Activated CD4-positive, alpha-beta memory T cell treated with anti-CD3 and anti-CD28 coated beads, Interleukin-2, amount 10 ng/mL, durations not matched to agents 7 days and 5 days (primary cell): ENCODE measurements at places on chromosomes 2 and 18. TPM values are rescaled to one million over a fixed set of nuclear protein-coding genes. Genes with fewer than 3 reads are reported as not detected.

DNA sequence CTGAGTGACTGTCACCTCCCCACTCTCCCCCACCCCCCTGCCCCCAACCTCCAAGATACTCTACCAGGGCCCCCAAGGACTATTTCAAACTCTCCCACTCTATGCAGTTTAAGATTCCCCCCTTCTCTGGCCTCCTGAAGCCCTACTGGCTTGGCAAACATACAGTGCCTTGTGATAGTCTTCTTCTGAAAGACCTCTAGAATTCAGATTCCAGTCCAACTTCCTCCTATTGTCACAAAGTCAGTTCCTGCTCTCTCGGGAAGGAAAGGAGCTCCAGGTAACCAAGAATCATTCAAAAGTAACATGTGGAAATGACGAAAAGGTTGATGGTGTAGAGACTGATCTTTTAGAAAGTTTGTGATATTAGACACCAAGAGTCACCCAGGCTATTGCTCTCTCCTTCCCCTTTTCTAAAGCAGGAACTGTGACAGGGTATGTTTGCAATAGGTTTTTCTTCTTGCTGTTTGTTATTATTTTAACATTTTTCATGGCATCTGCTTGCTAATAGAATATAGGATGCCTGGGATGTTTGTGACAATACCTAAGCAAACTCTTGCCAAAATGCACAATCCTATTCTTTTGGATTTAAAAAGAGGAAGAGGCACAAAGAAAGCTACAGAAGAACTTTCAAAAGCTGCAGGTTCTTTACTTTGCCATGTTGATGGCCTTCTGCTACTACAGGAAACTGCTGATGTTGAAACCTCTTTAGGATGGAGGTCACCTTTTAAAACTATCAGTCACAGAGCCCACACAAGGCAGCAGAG lies 93.5 kb upstream of the MGAT4A start:
- no peak for DNase-seq

DNA sequence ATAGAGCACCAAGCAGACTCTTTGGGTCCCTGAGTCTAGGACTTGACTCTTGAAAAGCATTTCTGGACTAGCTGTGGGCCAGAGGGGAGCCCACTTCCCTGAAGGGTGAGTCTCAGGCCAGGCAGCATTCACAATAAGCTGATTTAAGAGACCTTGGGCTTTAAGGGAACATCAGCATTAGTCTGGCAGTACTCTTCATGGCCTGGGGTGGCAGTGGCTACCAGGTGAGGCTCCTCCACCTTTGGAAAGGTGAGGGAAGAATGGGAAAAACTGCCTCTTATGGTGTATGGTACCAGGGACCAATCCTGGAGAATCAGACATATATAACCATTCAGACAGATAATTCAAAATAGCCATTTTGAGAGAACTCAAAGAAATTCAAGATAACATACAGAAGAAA lies 599.9 kb upstream of the POU3F3 start:
- DNase-seq, result no peak

GRCh38 chr2:176525086-176525485 lies 255.8 kb downstream of the MTX2 start:
- DNase-seq, result no peak

GRCh38 chr2:233115121-233115520 lies 55.0 kb downstream of the INPP5D start:
- DNase-seq, result no peak

DNA sequence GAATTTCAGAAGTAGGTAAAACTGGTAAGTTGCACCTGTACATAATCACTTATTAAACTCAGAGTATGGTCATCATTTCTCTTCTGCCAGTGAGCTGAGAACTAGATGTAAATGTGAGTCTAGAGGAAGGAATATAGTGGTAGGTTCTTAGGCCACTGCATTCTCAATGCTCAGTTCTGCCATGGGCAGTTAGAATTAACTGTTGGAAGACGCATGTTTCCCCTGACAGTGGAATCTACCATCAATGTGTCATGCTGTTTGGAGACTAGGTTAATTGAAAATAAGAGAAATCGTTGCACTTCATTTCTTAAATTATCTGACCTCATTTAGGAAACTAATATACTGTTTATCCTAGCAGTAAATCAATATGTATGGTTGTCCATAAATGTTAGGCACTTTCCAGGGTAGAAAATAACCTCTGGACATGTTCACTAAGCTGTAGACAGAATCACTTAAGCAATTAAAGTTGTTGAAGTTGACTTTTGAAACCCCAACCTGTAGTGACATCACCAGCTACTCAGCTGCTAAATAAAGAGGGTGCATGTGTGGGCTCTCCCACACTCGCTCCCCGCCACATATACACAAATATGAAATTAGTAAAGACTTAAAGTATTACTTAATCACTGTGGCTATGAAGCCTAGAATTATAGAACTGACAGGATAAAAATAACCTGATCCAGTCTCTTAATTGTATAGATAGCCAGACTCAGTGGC lies 91.5 kb upstream of the NOSTRIN start:
- DNase-seq, result no peak

- DNase-seq, result no peak
Measured at GRCh38 chr2:27931361-27931950, 40.9 kb downstream of the BABAM2 start.

DNA sequence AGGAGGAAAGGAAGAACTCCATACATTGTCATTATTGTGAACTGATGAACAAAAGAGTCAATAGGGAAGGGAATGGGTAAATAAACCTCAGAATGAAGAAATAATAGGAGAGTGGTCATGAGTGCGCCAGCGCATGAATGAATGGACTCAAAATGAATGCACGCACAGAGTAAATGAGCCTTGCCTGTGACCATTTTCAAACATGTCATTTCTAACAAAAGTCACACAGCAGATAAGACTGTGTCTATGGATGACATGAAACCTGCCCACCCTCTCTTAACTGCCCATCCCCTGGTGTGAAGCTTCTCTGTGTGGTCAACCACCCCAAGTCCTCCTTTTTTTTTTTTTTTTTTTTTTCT lies 121.1 kb upstream of the TEX51 start:
- no peak for DNase-seq

DNA sequence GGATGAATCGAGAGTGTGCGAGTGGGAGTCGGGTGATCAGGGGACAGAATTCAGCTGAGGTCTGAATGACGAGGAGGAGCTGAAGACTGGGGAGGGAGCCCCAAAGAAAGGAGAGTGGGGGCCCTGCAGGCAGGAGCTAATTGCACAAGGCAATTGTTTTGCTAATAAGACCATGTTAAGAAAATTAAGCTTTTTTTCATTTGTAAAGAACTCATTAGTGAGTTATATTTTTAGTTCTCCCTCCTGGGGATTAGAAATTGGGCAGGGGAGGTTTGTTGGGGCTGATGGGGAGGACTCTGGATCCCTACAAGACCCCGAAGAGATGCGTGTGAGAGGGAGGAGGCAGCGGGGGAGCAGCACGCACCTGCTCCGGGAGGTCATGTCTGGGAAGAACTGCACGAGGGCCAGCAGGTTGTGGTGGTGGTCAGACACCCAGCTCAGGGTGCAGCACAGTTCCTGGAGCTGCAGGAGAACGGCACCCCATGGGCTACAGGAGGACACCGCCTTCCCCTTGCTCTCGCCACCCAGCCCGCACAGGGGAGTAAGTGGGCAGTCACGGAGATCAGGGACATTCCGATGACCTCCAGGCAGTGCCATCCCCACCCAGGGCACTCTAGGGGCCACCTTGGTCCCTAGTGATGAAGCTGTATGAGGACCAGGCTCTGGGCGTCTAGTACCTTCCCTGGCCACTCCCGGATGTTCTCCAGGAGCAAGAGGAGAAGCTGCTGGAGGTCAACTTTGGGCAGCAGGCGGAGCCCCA lies 51.1 kb upstream of the SEMA4C start:
- no peak for DNase-seq

Gene MAIP1
- 17.9 TPM for total RNA-seq

Gene TRIM54
- not detected for total RNA-seq

DNA sequence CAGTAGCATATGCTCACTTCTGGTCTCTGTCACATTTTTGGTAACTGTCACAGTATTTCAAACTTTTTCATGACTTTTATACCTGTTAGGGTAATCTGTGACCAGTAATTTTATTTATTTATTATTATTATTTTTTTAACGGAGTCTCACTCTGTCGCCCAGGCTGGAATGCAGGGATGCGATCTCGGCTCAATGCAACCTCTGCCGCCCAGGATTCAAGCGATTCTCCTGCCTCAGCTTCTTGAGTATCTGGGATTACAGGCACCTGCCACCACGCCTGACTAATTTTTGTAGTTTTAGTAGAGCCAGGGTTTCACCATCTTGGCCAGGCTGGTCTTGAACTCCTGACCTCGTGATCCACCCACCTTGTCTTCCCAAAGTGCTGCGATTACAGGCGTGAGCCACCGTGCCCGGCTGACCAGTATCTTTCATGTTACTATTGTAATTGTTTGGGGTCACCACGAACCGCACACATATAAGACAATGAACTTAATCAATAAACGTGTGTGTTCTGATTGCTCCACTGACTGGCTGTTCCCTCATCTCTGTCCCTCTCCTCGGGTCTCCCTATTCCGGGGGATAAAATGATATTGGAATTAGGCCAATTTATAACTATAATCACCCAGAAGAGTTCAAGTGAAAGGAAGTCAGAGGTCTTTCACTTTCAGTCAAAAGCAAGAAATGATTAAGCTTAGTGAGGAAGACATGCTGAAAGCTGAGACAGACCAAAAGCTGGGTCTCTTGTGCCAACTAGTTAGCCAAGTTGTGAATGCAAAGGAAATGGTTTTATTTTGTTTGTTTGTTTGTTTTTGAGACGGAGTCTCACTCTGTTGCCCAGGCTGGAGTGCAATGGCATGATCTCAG lies 22.9 kb downstream of the TGIF1 start:
- DNase-seq, result no peak

DNA sequence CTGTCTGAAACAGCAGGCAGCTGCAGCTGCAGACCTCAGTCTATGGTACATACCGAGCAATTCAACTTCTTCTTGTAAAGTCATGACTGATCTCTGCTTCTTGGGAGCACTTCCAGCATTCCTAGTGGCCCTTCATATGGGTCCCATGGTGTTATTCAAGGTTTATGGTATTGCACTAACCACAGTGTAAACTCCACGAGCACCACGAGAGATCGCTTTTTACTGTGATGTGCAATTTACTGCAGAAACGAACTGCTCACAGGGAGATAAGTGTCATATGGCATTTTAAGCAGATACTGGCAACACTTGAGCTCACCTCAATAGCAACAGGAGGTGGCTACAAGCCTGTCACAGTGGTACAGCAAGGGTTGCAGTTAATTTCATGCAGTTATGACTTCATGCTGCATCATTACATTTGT lies 38.6 kb upstream of the SH3BP4 start:
- DNase-seq, result no peak

DNA sequence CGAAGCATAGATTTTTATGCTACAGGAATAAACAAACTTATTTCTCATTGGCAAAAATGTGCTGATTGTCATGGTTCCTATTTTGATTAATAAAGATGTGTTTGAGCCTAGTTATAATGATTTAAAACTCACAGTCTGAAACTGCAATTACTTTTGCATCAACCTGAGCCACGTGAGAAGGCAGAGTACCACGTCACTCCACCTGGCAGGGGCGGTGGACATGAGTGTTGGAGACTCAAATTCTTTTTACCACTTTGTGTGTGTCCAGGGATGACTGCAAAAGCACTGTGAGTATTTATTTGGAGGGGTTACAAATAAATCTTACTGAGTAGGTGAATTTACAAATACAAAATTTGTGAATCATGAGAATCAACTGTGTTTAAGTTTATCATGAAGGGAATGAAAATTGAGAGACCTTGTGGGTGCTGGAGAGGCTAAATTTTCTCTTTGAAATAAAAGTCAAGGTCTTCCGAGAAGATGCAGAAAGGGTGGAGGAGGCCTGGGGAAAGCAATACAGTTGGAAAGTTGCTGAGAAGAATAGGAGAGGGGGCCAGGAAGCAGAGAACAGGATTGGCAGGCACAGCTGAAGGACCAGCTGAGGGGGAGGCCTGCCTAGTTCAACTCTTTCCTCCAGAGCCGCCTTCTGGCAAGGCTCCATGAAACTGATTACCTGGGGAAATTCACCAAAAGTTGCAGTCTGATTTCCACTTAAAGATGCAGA lies 316.4 kb downstream of the MYCN start:
- DNase-seq, result no peak

DNA sequence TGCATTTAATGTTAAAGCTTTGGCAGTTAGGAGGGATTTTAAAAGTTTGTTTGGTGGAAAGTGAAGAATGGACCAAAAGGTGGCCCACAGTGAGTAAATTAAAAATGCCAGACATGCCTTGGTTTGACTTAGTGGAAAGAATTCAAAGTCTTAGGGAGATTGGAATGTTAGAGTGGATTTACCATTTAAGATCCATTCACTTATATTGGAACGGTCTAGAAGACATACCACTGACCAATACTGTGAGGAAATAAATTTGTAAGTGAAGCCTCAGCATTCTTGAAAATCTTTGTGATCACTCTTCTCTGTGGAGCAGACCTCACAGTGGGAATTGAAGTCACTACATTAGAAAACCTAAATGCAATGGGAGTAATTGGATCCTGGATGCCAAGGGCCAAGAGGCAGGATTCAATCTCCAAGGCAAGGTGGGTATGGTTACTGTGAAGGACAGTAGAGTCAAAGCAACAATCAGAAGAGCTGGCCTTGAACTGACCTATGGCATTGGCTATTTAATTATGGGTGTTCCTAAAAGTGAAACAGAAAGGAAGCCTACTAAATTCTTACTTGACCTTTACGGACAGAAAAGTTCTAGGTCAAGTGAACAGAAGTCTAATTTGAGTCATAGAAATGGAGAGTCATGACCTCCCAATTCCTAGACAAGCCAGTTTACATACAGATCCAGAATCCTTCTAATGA lies 40.2 kb upstream of the VRK2 start:
- DNase-seq, result no peak

DNA sequence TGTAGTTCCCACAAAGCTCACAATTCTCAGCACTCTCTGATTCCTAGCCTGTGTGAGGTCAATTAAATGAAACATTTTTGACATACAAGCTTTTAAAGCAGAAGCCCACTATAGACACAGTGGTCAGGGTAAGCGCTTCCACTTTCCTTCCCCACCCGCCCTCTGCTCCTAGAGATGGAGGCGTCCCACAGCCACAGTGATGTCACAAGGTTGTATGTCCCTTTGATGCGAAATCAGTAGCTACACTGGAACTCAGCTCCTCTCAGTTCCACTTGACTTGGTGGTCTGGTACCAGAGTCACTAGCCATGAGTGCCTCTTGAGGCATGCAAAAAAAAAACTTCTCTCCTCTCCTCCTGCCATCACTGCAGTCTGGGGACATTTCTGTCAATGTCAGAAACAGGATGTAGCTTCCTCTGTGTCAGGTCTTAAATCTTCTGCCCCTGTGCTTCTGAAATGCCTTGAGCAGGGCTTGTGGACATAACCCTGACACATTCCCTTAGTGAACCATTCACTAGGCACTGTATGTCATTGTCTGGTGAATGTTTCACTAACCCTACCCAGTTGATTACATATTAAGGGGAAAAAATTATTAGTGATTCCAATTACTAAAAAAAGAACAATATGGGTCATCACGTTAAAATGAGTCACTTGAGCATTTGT lies 7.8 kb downstream of the SULT1C4 start:
- no peak for DNase-seq

DNA sequence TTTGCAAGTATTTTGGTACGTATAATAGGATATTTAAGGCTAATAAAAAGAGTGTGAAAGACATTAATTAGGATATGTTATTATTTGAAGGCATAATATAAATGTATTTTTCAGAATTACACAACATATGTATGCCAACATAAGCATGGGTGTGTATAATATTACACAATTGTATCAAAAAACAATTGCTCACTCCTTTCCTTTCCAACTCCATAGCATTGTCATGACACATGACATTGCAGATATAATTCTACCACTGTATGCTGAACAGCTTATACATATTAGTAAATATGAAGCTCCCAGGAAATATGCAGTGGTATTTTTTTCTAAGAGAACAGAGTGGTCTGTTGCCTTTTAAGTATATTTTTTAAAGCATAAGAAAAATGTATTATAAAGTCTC lies 593.1 kb downstream of the TMX3 start:
- no peak for DNase-seq

Gene CAVIN2
- total RNA-seq, result not detected

Gene SMPD4
- total RNA-seq, result 56.5 TPM
